Activated naive CD8-positive, alpha-beta T cell treated with anti-CD3 and anti-CD28 coated beads, Interleukin-2, amount 50 U/mL, for 24 hours (primary cell): ENCODE measurements at places on chromosomes 4 and X.
A peak's percentile ranks its signal among the peaks of the same experiment; 100 is the strongest.

- peaks cover 18% of the 10 kb centered on the region for H3K4me1 ChIP-seq
- no peak overlapping the region for H3K4me3 ChIP-seq
- no peaks in the 10 kb centered on the region for H3K27me3 ChIP-seq
Observed at GRCh38 chr4:89619206-89619962, 217.6 kb downstream of the SNCA start.

GRCh38 chr4:68773699-68774098 is 42.1 kb upstream of the UGT2B10 start:
- no peak for DNase-seq
- H3K27me3 ChIP-seq = peaks cover 3% of the 10 kb centered on the region
- no peak overlapping the region for H3K4me3 ChIP-seq
- H3K4me1 ChIP-seq = no peaks in the 10 kb centered on the region

GRCh38 chrX:29067351-29067750 is 480.1 kb downstream of the IL1RAPL1 start:
- H3K4me3 ChIP-seq = no peak overlapping the region
- H3K36me3 ChIP-seq = no peaks in the 10 kb centered on the region
- DNase-seq = no peak
- H3K27me3 ChIP-seq = no peaks in the 10 kb centered on the region
- H3K4me1 ChIP-seq = no peaks in the 10 kb centered on the region

DNA sequence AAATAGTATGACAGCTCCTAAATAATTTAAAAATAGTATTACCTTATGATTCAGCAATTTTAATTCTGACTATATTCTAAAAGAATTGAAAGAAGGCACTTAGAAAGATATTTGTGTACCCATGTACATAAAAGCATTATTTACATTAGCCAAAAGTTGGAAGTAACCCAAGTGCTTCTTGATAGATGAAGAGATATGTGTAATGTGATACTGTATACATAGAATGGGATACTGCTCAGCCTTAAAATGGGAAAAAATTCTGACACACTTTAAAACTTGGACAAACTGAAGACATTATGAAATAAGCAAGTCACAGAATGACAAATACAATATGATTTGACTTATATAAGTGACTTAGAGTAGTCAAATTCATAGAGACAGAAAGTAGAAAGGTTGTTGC is 112.2 kb downstream of the IDS start:
- DNase-seq = no peak
- H3K4me1 ChIP-seq = no peaks in the 10 kb centered on the region
- H3K4me3 ChIP-seq = no peak overlapping the region
- no peaks in the 10 kb centered on the region for H3K36me3 ChIP-seq
- H3K27me3 ChIP-seq = no peaks in the 10 kb centered on the region

GRCh38 chr4:180788729-180789128 is 1454.5 kb upstream of the TENM3 start:
- no peak overlapping the region for H3K4me3 ChIP-seq
- H3K4me1 ChIP-seq = no peaks in the 10 kb centered on the region
- no peaks in the 10 kb centered on the region for H3K27me3 ChIP-seq
- no peaks in the 10 kb centered on the region for H3K36me3 ChIP-seq
- H3K27ac ChIP-seq = no peak overlapping the region

DNA sequence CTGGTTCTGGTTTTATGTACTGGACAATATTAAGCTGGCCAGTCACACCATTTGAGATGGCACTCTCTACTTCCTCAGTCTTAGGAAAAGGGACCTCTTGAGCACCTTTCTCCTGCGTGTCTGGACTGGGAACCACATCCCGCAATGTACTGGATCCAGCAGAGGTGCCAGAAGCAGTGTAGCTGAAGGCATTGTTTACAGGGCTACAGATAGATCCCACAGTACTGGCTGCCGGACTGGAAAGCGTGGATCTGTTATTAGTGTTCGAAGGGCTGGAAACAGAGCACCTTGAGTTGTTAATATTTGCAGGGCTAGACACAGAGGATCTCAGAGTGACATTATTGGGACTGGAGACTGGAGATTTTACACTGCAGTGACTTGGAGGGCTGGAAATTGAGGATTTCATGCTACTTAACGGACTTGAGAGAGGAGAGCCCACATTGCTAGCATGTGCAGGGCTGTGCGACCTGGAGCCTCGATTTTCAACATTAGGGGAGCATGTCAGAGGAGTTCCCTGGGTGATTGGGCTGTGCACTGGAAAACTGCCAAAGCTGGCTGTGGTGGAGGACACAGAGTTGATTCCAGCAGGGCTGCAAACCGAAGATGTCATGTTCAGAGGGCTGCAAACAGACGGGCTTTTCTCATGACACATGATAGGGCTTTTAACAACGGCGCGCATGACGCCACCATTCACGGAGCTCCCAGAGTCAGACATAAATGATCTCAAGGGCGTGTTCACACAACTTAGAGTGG is 6.4 kb downstream of the NR3C2 start:
- no peaks in the 10 kb centered on the region for H3K27me3 ChIP-seq
- H3K36me3 ChIP-seq = peaks cover 6% of the 10 kb centered on the region
- peaks cover 70% of the 10 kb centered on the region for H3K4me1 ChIP-seq
- no peak overlapping the region for H3K4me3 ChIP-seq
- H3K27ac ChIP-seq = no peak overlapping the region

GRCh38 chrX:69145714-69146113 is 19.5 kb downstream of the PJA1 start:
- no peaks in the 10 kb centered on the region for H3K27me3 ChIP-seq
- no peak overlapping the region for H3K27ac ChIP-seq
- H3K4me3 ChIP-seq = no peak overlapping the region
- no peak for DNase-seq

GRCh38 chrX:37904833-37905232 is 57.5 kb upstream of the DYNLT3 start:
- no peak overlapping the region for H3K4me3 ChIP-seq
- no peaks in the 10 kb centered on the region for H3K36me3 ChIP-seq
- no peak for DNase-seq
- peaks cover 5% of the 10 kb centered on the region for H3K4me1 ChIP-seq
- H3K27ac ChIP-seq = no peak overlapping the region
- peaks cover 12% of the 10 kb centered on the region for H3K27me3 ChIP-seq

- H3K27ac ChIP-seq = no peak overlapping the region
- H3K27me3 ChIP-seq = no peaks in the 10 kb centered on the region
- no peaks in the 10 kb centered on the region for H3K36me3 ChIP-seq
- DNase-seq = no peak
Observed at GRCh38 chrX:68822641-68823410, 6.0 kb upstream of the EFNB1 start.

GRCh38 chrX:130524476-130525194 is 122.8 kb downstream of the RBMX2 start:
- no peak overlapping the region for H3K27ac ChIP-seq
- H3K27me3 ChIP-seq = peaks cover 5% of the 10 kb centered on the region
- H3K4me1 ChIP-seq = peaks cover 2% of the 10 kb centered on the region
- no peak for DNase-seq
- no peaks in the 10 kb centered on the region for H3K36me3 ChIP-seq

GRCh38 chr4:124964251-124964650 is 251.7 kb upstream of the ANKRD50 start:
- no peaks in the 10 kb centered on the region for H3K36me3 ChIP-seq
- no peak overlapping the region for H3K27ac ChIP-seq
- DNase-seq = no peak
- H3K4me3 ChIP-seq = no peak overlapping the region
- H3K4me1 ChIP-seq = no peaks in the 10 kb centered on the region

GRCh38 chrX:38220415-38221390 is at the start of gene SRPX:
Gene SRPX (minus strand): TSS chrX:38220871. CDS start chrX:38220792, 79 bp downstream.
- H3K36me3 ChIP-seq = no peaks in the 10 kb centered on the region
- peak within 1 kb of the TSS; percentile 34 for H3K4me3 ChIP-seq
- peaks cover 8% of the 10 kb centered on the region for H3K4me1 ChIP-seq
- peaks cover 37% of the 10 kb centered on the region for H3K27me3 ChIP-seq

GRCh38 chrX:39477031-39477761 is 620.6 kb downstream of the BCOR start:
- DNase-seq = peak; percentile 26
- peak overlapping the region; percentile 28 for H3K27ac ChIP-seq
- H3K4me1 ChIP-seq = peaks cover 21% of the 10 kb centered on the region

GRCh38 chrX:24396931-24397279 is 36.5 kb downstream of the SUPT20HL1 start:
- no peak overlapping the region for H3K4me3 ChIP-seq
- H3K27ac ChIP-seq = no peak overlapping the region
- H3K4me1 ChIP-seq = peaks cover 4% of the 10 kb centered on the region
- DNase-seq = no peak
- no peaks in the 10 kb centered on the region for H3K36me3 ChIP-seq

DNA sequence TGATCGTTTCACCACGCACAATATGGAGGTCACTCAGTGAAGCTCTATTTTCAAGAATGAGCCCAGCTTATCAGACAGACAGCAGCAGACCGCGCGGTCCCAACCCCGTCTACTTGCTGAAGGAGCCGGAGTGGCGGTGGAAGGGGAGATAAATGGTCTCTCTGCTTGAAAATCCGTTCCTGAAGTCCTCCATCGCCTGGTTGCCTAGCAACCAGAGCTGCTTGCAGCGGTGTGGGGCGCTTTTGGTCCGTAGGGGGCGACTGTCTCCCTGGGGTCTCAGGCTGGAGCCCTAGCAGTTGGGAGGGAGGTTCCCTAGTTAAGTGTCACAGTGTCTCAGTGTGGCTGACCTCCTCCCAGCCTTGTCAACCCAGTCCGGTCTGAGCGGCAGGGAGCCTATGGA is 8.3 kb upstream of the DLG3 start:
- DNase-seq = no peak
- no peaks in the 10 kb centered on the region for H3K36me3 ChIP-seq
- H3K4me3 ChIP-seq = no peak overlapping the region
- H3K4me1 ChIP-seq = peaks cover 29% of the 10 kb centered on the region
- no peak overlapping the region for H3K27ac ChIP-seq
- peaks cover 19% of the 10 kb centered on the region for H3K27me3 ChIP-seq

DNA sequence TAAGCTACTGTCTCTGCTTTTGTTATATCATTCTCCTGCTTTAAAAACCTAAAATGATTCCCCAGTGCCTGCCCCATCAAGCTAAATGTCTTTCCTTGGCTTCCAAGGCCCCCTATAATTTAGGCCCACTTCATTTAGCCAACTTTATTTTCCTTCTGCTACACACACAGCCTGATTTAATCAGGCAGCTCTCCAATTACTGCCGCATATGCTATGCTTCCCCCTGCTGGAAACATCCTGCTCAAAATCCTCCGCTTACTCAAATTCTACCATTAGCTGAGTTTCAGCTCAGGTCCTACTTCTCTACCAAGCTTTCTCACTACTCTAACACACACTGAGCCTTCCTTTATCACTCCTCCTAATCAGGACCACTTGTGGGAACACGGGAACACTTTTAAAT is 17.0 kb downstream of the LAMP2 start:
- H3K4me3 ChIP-seq = no peak overlapping the region
- no peaks in the 10 kb centered on the region for H3K27me3 ChIP-seq
- no peak overlapping the region for H3K27ac ChIP-seq
- peaks cover 2% of the 10 kb centered on the region for H3K36me3 ChIP-seq
- no peak for DNase-seq

GRCh38 chrX:69029771-69030170 is 135.5 kb downstream of the PJA1 start:
- H3K4me1 ChIP-seq = peaks cover 2% of the 10 kb centered on the region
- H3K27ac ChIP-seq = no peak overlapping the region
- H3K36me3 ChIP-seq = no peaks in the 10 kb centered on the region
- no peak for DNase-seq

DNA sequence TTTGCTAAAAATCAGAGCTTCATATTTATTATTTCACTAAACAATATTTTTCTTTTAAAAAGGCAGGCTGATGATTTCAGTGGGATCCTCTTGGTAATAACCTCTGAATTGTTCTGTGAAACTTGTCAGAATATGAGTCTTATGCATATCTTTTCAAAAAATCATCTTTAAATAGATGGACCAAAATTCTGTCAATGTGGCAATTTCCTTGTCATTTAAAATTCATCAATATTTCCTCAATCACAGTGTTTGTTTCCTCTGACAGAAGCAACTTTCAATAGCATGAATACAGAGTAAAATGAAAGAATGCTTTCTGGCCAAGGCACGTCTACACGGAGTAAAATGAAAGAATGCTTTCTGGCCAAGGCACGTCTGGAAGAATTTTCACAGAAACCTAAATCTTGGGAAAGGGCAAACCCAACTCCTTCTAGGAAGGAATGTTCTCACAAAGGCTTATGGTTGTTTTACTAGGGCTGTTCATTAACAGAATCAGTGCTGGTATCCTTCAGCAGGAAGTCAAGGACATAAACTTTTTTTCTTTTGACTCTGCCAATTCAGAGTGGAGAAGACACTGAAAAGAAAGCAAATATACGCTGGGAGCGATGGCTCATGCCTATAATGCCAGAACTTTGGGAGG is 99.0 kb upstream of the GPR34 start:
- H3K27me3 ChIP-seq = no peaks in the 10 kb centered on the region
- peaks cover 4% of the 10 kb centered on the region for H3K36me3 ChIP-seq
- no peak overlapping the region for H3K4me3 ChIP-seq

GRCh38 chrX:53616946-53617345 is 69.6 kb downstream of the HUWE1 start:
- no peak overlapping the region for H3K4me3 ChIP-seq
- H3K27me3 ChIP-seq = no peaks in the 10 kb centered on the region
- H3K27ac ChIP-seq = no peak overlapping the region
- peaks cover 57% of the 10 kb centered on the region for H3K36me3 ChIP-seq
- peaks cover 5% of the 10 kb centered on the region for H3K4me1 ChIP-seq
- no peak for DNase-seq

GRCh38 chr4:159446266-159446976 is 343.5 kb downstream of the RAPGEF2 start:
- H3K27ac ChIP-seq = no peak overlapping the region
- no peaks in the 10 kb centered on the region for H3K36me3 ChIP-seq
- no peak overlapping the region for H3K4me3 ChIP-seq
- no peaks in the 10 kb centered on the region for H3K4me1 ChIP-seq
- H3K27me3 ChIP-seq = peaks cover 6% of the 10 kb centered on the region

- H3K4me3 ChIP-seq = no peak overlapping the region
- peaks cover 17% of the 10 kb centered on the region for H3K36me3 ChIP-seq
- H3K27me3 ChIP-seq = no peaks in the 10 kb centered on the region
- H3K27ac ChIP-seq = no peak overlapping the region
- no peak for DNase-seq
Observed at GRCh38 chrX:85922821-85923220, 124.5 kb downstream of the CHM start.

GRCh38 chrX:50497114-50497513 is 26.5 kb upstream of the DGKK start:
- peaks cover 13% of the 10 kb centered on the region for H3K27me3 ChIP-seq
- DNase-seq = no peak
- H3K4me1 ChIP-seq = no peaks in the 10 kb centered on the region
- H3K36me3 ChIP-seq = no peaks in the 10 kb centered on the region

- no peaks in the 10 kb centered on the region for H3K27me3 ChIP-seq
- H3K4me1 ChIP-seq = no peaks in the 10 kb centered on the region
- no peak for DNase-seq
- H3K4me3 ChIP-seq = no peak overlapping the region
Observed at GRCh38 chrX:11265352-11265751, 27.9 kb upstream of the AMELX start.

DNA sequence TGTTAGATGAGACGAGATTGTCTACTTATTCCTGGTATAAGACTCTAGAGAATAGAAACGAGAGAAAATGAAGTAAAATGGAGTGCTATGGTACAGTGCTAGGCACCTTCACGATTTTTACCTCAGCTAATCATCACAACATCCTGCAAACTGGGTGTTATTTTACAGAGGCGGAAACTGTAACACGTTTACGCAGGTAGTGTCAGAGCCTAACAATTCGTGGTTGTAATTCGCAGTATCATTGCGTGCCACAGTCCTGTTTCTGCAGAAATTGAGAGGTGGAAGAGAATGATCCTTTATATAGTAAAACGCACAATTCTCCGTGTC is 383 bp upstream of the TBC1D19 start:
- DNase-seq = no peak
- H3K4me1 ChIP-seq = peaks cover 23% of the 10 kb centered on the region
- H3K4me3 ChIP-seq = peak overlapping the region; percentile 91
